Inflammatory macrophage treated with lipopolysaccharide for 1 hour (primary cell): ENCODE measurements at places on chromosomes 12 and 14.

DNA sequence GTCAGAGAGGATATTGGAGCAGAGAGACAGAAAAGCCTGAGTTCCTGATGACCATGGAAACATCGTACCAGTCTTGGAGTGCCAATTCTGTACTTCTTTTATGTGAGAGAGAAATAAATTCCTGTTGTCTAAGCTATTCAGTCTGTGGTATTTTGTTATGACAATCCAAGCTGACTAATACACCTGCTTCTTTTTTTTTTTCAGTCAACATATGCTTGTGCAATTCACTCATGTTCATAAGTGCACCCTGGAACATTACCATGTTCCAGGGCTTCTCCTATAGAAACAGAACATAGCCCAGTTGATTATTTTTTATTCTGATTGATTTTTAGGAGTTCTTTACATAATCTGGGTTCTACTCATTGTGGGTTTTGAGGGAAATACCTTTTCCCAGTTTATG, 1.7 kb upstream of the CHPT1 start:
- DNase-seq: no peak

DNA sequence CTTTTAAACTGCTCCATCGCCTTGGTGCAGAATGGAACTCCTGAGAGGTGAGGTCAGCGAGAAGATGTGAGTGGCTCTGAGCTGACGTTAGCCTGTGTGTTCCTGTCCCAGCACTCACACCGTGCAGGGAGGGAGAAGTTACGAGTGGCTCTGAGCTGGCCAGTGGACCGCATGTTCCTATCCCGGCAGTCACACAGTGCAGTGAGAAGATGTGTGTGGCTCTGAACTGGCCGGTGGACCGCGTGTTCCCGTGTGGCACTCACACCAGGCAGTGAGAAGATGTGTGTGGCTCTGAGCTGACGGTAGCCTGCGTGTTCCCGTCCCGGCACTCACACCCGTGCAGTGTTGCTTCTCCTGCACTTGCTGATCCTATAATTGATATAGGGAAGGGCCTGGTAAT, 59.9 kb downstream of the VCPKMT start:
- DNase-seq: no peak

- DNase-seq: no peak
Observed at GRCh38 chr12:56695327-56696101, 7.4 kb upstream of the PTGES3 start.

- DNase-seq: no peak
Observed at GRCh38 chr12:45674181-45674977, 55.1 kb upstream of the ARID2 start.

DNA sequence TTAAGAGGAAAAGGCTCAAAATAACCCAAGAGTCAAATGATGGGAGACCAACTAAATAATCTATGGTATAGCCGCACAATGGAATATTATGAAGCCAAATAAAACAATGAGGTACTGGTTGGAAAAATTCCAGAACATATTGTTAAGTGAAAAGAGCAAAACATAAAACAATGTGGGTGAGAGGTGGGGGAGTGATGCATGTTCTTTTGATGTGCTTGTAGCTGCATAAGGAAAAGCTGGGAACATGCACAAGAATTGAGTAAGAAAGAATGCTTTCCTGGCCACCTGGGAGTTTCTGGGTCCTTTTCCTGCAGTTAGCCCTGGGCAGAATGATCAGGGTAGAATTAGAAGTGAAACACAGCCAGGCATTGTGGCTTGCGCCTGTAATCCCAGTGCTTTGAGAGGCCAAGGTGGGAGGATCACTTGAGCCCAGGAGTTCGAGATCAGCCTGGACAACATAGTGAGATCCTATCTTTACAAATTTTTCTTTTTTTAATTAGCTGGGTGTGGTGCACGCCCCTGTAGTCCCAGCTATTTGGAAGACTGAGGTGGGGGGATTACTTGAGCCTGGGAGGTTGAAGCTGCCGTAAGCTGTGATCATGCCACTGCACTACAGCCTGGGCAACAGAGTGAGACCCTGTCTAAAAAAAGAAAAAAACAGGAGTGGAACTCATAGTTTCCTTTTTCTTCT, 7.9 kb downstream of the ABCB9 start:
- DNase-seq: no peak

DNA sequence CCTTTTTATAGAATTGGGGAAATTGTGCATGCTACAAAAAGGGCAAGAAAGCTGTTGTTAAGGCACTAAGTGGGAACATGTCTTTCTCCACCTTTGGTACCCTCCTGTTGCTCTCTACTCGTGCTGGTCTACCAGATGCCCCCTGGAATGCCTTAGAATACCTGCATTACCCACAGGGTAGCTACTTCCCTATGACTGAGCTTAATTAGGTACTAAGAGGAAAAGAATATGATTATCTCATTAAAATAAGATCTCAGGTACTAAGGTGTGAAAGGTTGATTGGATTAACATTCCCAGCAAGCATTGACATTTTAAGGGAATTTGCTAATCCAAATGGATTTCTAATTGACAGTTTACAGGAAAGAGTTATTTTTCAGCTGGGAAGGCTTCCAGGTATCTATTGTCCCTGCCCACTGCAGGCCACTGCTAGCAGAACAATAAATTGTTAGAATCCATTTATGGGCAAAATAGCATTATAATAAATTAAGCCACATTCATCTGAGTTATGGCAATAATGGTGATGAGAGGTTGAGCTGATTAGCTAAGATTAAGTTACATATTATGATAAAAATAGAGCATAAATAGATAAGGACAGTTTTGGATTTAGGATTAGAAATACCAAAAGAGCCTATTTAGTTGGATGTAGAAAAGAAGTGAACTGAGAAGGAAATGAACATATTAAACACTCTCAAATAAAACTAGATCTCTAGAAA, 67.8 kb upstream of the GRIP1 start:
- no peak for DNase-seq
